Naive thymus-derived CD4-positive, alpha-beta T cell (primary cell): ENCODE measurements at places on chromosomes 3 and 15. TPM values are rescaled to one million over a fixed set of nuclear protein-coding genes. Genes with fewer than 3 reads are reported as not detected.

DNA sequence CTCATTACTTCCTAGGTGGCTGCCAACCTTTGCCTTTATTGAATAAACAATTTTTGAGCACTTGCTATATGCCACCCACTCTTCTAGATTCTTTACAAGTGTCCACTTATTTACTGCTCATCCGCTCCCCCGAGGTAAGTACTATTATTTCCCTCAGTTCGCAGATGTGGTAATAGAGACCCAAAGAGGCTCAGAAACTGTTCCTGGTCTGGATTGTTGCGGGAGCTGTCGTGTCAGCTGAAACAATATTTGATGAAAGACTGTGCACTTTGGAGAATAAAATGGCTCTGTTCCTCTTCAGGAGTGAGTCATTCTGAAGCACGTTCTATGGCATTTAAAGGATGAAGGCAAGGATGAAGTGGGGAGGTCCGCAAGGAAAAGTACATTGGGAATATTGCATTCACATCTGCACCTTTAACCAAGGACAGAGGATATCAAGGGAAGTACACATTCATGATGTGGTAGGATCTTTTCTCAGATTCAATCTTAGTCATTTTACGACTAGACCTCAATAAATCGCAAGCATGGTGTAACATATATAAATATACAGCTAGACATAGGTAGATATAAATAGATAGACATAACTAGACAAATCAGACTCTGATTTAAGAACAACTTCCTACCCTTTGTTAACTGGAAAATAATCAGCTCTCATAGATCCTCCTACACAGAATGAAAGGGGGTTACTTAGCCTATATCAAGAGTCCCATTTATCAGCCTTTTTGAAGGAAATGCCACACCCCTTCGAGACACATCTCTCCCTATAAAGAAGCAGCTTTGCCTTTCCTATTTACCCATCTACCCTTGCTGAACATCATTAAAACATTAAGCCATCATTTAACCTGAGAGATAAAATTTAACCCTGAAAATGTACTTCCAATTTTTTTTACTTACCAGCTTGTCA is 70.3 kb downstream of the RORA start:
- no peak for DNase-seq

GRCh38 chr3:155629556-155629955 is 115.3 kb downstream of the PLCH1 start:
- no peak for DNase-seq

- DNase-seq, result no peak
These were observed 98.4 kb downstream of the NAALADL2 start for GRCh38 chr3:174957551-174958001.

DNA sequence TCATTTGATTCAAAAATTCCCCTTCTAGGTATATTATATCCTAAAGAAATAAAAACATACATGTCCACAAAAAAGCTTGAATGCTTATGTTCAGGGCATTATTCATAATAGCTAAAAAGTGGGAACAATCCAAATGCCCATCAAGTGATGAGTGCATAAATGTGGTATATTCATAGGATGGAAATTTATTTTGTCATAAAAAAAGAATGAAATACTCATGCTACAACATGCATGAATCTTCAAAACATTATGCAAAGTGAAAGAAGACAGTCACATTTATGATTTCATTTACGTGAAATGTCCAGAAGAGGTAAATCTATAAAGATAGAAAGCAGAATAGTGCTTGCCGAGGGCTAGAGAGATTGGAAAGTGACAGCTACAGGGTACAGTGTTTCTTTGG is 83.6 kb upstream of the SLC25A36 start:
- no peak for DNase-seq

DNA sequence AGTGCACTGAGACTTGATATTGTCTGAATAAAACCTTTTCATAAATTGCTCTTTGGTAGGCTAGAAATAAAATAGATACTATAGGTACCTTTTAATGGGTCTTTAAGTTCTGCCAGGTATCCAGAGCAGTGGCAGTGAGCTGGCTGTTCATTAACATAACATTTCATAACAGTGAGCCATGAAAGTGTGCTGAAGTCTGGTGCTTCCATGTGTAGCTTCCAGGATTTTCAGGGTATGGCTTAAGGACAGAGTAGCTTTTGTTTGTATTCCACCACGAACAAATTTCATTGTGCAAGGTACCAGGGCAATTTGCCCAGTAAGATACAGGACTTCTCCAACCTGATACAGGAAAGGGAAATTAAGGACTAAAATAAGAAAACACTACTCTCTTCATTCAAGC is 124.7 kb upstream of the NANOGP8 start:
- DNase-seq, result no peak

The THPO gene
- not detected for total RNA-seq

- DNase-seq, result no peak
These were observed 182.7 kb upstream of the GADL1 start for GRCh38 chr3:31077021-31077601.

DNA sequence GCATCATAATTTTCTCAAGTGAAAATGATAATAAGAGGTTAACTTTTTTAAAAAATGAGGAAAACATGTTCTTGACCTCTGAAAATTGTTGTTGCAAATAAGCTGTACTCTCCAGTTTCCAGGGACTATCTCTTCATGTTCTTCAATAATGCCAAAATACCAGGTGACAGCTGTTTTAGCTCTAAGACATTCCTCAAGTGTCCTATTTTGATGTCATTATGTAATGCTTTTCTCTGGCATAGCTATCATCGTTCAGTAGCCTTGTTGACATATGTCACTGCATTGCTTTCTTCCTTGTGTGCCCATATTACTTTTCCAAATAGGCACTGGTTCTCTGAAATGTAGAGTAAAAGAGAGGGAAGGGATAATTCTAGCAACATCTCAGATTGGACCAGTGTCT is 5.7 kb upstream of the FILIP1L start:
- DNase-seq, result no peak

DNA sequence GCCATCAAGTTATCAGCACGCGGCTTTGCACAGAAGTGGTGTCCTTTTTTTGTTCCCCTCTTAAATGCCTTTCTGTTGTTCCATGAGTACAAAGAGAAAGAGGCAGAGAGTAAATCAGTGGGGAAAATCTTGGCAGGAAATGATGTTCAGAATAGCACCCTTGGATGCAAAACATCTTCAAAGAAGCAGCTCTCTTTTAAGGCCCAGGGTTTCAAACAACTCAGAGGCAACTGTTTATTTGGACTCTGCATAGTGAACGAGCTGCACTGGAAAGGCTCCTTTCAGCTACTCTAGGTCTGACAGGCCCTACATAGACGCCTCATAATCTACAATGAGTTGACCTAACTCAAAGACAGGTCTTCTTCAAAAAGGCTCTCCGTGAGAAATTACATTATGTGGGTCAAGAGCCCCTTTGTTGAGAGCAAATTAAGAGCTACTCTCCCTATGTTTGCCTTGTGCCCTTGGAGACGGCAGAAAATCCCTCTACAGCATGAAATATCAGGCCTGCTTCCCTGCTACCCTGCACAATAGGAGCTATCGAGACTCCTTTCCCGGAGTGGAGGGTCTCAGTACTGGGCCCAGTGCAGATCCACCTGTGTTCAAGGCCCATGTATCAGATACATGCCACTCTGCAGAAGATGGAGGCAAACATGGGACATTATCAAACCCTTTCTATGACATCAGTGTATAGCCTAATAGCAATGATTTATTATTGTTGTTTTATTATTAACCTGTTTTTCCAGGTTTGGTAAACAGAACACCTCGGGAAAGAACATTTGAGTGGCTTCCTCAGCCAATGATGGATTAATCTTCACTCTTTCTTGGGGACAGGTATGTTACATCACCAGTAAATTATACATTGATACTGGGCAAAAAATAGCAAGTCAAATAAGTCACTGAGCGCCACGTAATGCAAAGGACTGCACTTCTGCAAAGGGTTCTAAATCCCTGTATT is 53.1 kb downstream of the HEG1 start:
- peak; percentile 88 for DNase-seq

DNA sequence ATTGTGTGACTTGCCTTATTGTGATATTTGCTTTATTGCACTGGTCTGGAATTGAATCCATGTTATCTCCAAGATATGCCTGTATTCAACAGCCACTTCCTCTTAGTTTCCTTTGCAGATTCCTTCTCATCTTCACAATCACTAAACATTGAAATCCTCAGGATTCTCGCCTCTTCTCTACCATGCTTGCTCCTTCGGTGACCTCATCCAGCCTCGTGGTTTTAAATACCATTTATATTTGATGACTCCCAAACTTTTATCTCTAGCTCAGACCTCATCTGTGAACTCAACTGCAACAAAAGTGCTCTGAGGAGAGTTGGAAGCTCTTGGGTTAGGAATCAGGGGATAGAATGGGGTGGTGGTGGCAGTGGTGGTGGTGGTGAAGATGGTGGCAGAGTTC is 19.9 kb downstream of the POLR2M start:
- no peak for DNase-seq

The SKOR1 gene
- total RNA-seq, result 1.9 TPM

DNA sequence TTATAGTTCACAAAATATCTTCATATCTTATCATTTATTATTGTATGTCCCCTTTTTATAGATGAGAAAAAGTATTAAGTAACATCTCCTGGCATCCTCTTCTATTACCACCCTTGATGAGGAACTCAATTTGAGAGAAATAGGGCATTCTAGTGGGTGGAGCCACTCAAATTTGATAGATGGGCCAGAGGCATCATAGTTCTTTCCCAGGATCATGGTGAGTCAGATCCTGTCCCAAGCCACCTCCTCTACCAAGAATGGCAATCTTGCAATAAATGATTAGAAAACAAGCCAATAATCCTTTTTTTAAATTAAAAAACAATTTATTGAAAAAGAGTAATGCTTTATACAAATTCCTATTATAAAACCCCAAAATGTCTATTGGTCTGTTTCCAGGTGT is 16.8 kb downstream of the CLDN1 start:
- DNase-seq, result no peak

The CFAP20DC gene
- 1.1 and 1.2 TPM in 2 replicates for total RNA-seq

The AGBL1 gene
- not detected for total RNA-seq

The ANKUB1 gene
- total RNA-seq, result not detected

GRCh38 chr3:16048435-16049318 is 125.8 kb upstream of the GALNT15 start:
- DNase-seq, result peak; percentile 42

The SLC28A1 gene
- not detected for total RNA-seq

- DNase-seq, result no peak
These were observed 231.4 kb downstream of the CDIN1 start for GRCh38 chr15:36810656-36811449.

The MLH1 gene
- 31.7 TPM for total RNA-seq

The SLC12A1 gene
- total RNA-seq, result not detected

DNA sequence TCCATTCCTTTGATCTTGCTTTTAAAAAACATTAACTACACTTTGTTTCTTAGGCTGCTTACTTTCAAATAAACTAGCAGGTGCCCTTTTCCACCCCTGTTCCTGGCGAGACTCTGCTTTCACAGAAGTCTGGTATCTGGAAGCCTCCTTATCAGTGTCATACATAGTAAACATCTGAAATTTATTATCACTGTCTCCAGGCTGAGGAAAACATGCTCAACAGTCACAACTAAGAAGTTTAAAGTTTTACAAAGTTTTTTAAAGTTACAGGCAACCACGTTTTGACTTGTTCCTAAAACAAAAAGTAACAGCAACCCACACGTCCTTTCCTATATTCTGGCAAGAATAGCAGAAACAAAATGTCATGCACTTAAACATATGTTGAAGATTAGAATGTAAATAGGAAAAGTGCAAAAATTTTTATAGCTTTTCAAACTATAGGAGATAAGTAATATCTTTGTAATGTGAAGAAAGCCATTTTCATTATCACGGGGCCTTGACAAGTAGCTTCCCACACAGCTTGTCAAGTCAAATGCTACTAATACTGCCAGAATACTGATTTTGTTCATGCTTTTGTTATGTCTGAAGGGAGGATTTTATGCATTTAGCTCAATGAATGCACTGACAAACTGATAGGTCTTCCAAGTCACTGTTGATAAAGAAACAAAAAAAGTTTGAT is 275.2 kb upstream of the KCNMB2 start:
- no peak for DNase-seq

The PLSCR4 gene
- total RNA-seq, result not detected in 2 replicates

- no peak for DNase-seq
These were observed 289.6 kb downstream of the EFHB start for GRCh38 chr3:19644405-19644804.

DNA sequence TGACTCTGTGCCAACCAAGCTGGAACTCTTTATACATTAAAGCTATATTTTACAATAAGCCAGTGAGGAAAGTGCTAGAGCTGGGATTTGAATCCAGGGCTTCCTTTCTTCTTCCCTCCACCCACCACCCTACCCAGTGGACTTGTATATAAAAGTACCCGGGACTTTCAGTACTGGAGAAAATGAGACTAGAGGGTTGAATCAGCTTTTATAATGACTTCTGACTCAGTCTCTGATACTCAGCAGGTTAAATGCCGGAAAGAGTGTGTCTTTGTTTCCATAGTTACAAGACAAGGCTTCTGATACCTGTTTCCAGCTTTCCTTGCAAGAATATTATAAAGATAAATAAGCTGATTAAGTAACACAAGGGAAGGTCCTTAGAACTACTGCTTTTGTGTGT is 80.9 kb downstream of the FRMD4B start:
- DNase-seq, result no peak

The GREM1 gene
- total RNA-seq, result not detected

GRCh38 chr15:95196176-95196915 is 965.0 kb downstream of the MCTP2 start:
- DNase-seq, result no peak

DNA sequence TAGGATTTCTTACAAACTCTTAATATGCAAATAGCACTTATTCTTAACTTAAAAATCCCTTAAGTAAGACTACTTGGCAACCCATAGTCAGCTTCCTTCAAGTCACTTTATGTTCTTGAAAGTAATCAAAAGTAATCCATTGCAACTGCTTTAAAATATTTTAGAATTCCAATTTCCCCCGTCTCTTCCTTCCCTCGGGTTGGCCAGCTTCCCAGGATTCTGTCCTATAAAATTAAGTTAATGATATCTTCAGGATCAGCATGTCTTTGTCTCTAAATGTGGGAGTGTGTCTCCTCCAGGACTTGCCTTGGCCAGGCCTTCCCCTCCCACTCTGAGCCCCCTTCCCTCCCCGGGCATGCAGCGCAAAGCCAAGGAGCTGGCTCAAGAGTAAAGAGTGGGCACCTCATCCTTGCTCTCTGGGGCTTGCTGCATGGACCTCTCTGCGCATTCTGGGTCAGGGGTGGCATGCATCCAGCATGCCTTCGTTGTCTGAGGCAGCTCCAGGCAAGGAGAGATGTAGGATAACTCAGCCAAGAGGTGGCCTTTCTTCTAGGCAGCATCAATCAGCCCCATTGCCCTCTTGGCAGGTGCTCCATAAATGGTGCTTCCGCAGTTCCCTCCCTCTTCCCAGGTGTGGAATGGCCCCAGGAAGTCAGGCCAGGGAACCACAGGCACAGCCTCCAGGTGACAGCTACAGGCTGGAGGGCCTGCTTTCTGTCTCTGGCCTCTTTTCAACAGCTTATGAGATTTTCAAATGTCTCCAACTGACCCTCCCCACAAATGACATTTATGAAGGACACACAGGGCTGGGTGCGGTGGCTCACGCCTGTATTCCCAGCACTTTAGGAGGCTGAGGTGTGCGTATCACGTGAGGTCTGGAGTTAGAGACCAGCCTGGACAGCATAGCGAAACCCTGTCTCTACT is 108.7 kb upstream of the ALDH1A3 start:
- no peak for DNase-seq
